ENCODE measurements at places on chromosomes 13 and 19.

DNA sequence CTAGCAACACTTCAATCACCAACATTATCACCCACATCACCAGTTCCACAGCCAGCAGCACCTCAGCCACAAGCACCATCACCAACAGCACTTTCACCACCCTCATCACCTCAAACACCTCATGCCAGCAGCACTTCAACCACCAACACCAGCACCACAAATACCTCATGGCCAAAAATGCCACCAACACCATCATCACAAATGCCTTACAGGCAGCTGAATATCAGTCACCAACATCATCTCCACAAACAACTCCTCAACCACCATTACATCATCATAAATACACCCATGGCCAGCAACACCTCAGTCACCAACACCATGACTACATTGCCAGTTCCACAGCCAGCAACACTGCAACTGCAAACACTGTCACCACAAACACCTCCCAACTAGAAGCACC, 10.4 kb downstream of the FCER2 start:
- DNase-seq = no peak

DNA sequence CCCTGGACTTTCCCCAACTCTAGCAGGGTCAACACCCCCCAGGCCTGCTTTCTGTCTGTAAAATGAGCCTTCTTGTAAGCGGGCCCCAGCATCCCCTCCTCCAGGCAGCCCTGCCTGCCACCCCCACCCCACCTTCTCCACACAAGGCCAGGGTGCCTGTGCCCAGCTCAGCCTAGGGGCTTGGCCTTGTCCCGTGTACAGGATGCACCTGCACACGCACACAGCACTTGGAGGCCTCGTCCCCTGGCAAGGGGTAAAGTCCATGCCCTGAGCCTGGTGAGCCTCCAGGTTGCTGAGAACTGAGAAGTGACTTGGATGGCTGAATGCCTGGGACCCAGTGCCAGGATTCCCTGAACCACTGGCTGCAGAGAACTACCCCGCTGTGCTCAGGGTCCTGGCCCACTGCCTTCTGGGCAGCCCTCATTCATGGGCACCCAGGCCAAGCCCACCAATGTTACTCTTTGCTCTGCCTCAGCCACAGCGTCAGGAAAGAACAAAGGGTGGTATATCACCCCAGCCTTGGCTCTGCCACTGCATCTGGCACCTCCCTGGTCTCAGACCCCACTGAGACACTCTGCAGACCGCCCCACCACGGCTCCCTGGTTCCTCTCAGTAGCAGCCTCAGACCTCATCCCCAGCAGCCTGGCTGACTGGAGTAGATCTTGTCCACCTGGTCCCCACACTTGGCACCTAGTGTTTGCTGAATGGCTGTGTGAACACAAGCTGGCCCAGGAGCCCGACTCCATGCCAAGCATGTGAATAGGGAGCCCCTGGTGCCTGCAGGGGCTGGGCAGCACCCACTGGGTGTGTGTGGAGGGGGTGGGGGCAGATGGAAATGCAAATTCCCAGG, 1.8 kb upstream of the TM6SF2 start:
- no peak for DNase-seq

GRCh38 chr19:46573679-46574498, 27.2 kb upstream of the CALM3 start:
- DNase-seq = no peak

GRCh38 chr13:51557875-51558612, 26.2 kb upstream of the WDFY2 start:
- DNase-seq = no peak

- DNase-seq = no peak
Measured at GRCh38 chr19:7636317-7636690, 606 bp upstream of the STXBP2 start.

DNA sequence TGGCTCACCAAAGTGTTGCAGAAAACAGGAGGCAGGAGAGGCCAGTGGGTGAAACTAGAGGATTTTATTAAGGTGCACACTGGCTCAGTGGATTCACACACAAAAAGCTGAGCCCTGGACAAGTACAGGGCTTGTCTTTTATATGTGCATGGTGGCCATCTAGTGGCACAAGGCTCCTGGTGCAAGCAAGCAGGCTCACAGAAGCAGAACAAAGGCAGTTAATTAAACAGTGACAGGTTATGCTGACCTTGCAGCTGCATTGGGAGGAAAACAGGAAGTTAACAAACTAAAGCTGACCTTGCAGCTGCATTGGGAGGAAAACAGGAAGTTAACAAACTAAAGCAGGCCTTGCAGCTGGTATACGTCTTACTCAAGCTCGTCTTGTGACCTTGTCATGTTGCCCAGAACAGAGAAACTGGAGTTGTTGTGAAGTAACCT, 65.3 kb upstream of the ZNF681 start:
- no peak for DNase-seq

GRCh38 chr19:3094601-3095440, 659 bp downstream of the GNA11 start:
- DNase-seq = no peak

DNA sequence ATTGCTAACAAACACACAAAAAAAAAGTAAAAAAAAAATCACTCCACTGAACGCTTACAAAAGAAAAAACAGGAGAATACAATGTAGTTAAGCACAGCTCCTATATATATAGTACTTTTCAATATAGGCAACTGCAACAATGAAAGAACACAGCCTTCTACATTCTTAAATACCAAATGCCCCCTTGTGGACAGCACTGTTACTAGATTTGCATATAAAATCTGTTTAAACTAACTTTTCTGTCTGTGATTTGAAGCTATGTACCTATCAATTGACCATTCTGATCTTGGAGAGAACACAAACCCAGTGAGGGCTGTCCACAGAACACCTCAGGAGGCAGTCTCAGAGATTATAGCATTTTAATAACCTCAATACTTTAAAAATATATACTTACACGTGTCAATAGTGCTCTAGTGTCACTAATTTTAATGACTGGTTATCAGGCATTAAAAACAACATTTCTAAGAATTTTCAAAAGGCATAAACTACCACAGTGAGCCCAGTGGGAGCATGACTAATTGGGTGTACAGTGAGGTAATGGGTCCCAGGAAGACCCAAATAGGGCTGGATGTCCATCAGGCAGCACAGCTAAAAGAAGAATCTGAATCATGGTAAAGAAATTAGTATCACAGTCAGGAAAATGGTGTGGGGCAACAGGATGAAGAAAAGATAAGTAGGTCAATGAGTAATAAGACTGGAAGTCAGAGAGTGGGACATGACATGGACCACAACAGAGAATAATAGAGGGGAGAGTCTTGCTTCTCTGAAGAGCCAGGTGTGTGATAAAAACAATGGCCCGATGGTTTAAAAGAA, 22.2 kb downstream of the CCDC169 start:
- DNase-seq = no peak

DNA sequence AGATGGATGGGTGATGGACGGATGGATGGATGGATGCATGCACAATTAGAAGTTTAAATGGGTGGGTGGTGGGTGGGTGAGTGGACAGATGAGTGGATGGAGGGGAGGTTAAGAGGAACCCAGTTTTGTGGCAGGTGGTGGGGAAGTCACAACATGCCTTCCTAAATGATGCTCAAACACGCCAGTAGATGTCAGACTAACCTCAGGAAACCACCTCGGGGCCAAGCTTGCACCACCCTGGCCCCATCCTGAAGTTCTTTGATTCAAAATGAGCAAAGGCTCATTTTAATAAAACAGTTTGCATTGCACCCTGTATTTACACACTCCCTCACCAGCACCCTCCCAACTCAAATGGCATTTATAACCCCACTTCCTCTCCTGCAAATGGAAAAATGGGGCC, 91.4 kb upstream of the CACNA1A start:
- peak; percentile 15 for DNase-seq

GRCh38 chr13:77514336-77514726, 21.2 kb upstream of the SCEL start:
- DNase-seq = no peak

GRCh38 chr13:99281811-99282263, 23.7 kb upstream of the GPR18 start:
- DNase-seq = peak; percentile 46

DNA sequence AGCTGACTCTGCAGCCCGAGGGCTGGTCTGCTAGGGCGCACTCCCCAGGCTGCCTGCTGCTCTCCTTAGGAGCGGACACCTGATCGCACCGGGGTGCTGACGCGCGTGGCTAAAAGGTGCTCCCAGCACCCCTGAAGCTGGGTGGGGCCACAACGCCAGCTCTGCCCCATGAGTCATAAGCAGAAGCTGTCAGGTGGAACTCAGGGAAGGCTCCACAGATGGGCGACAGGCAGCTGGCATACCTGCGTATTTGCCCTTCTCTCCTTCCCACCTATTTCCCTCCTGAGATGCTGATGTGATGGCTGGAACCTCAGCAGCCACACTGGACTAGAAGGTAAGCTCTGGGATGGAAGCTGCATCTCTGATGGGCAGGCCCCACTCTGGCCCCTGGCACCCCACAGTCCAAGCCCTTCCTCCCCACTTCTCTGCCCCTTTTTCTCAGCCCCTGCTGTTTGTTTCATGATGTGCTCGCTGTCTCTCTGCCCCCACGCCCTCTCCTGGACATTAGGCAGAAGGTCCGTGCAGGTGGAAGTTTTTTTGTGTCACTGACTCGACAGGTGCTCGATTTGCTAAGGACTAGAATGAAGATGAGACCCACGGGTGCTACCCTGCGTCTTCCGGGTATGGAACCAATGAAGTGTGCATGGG, 30.3 kb upstream of the CACTIN start:
- no peak for DNase-seq

- no peak for DNase-seq
Measured at GRCh38 chr13:108834193-108834592, 204.8 kb downstream of the MYO16 start.

- no peak for DNase-seq
Measured at GRCh38 chr13:61664801-61665705, 249.4 kb upstream of the PCDH20 start.
